ENCODE measurements at places on chromosomes 4 and X.

GRCh38 chr4:110614976-110615352 lies 7.9 kb downstream of the PITX2 start:
- no peak for DNase-seq

GRCh38 chr4:38618505-38618904 lies 45.5 kb upstream of the KLF3 start:
- DNase-seq, result no peak

GRCh38 chr4:39987485-39987884 lies 9.8 kb upstream of the PDS5A start:
- no peak for DNase-seq

- DNase-seq, result no peak
Measured at GRCh38 chrX:39883666-39884065, 214.1 kb downstream of the BCOR start.

GRCh38 chrX:107421337-107421861 lies 28.1 kb upstream of the FRMPD3 start:
- DNase-seq, result no peak

DNA sequence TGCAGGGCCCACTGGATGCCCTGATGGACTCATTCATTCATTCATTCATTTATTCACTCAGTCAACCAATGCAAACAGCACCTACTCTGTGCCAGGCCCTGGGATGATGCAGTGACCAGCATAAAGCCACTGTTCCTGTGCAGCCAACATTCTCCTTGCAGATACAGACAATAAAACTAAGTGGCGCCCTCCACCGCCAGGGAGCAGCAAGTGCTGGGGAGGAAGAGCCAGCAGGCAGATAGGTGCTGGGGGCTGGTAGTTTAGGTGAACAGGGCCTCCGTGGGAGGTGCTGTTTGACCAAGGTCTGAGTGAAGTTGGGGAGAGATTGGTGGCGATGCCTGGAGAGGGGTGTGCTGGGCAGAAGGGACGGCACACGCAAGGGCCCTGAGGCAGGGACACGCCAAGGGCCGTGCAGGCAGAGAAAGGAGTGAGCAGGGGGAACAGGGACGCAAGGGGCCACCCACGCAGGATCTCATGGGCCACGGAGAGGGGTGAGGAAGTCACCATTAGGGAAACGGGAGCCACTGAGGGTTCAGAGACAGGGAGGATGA lies 65.5 kb downstream of the WFS1 start:
- no peak for DNase-seq

DNA sequence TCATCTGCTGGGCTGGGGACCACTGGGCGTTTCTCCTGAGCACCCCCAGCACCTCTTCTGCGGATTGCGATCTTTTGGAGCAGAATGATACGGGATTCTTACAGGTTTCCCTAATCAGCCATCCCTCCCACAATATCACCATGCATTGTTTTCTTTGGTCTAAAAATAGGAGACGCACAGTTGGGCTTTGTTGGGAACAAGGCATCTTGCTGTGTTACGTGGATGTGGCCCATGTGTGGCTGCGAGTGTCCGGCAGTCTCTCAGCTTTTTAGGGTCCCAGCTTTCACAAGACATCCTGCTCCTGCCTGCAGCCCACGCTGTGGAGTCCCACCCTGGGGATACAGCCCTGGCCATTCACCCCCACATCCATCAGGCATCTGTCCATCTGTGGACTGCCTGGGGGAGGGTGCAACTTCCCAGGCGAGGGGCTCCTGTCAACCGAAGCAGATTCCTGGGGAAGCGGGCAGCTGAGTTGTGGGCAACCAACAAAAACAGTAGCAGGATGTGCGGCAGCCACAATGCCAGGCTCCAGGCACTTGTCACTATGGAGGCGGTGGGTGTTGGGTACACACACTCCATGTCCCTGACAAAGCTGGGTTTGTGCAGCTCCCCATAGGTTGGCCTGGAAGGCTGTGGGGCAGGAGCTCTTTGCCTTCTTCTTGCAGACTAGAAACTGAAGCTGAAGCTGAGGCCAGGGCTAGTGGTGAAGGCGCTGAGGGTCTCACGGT lies 185.5 kb upstream of the PSAPL1 start:
- no peak for DNase-seq

DNA sequence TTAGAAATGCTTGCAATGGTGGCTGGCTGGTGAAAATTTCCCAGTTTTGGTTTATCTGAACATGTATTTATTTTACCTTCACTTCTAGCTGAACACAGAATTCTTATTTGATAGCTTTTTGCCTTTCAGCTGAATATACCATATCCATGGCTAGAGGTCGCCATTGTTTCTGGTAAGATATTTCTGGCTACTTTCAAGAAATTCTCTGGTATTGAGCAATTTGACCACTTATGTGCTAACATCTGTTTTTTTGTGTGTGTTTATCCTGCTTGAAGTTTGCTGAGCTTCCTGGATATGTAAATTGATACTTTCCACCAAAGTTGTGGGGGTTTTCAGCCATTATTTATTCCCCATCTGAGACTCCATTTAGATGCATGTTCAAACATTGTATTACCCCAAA lies 75.4 kb downstream of the FBXW7 start:
- no peak for DNase-seq

DNA sequence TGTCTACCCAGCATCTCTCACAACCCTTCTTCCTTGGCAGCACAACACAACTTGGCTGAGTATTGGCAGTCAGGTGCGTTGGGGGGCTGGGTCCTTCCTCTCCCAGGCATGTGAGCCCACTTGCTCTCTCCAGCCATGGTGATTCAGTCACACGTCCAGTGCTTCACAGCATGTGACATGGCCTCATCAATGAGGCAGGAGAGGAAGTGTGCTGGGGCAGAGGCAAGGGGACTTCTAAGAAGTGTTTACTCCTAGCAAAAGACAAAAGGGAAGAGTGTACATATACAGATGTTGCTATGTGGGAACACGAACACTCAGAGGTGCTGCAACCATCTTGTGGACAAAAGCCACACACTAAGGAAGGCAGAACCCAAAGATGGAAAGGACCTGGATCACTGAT lies 380.8 kb downstream of the FBXW7 start:
- no peak for DNase-seq

- no peak for DNase-seq
Measured at GRCh38 chrX:15549189-15550012, 48.8 kb downstream of the BMX start.

- DNase-seq, result no peak
Measured at GRCh38 chrX:73215246-73215645, 595 bp upstream of the NAP1L2 start.

GRCh38 chr4:74012130-74012529 lies 13.7 kb upstream of the CXCL5 start:
- DNase-seq, result no peak

GRCh38 chr4:94305466-94306225 lies 37.0 kb downstream of the HPGDS start:
- DNase-seq, result no peak

DNA sequence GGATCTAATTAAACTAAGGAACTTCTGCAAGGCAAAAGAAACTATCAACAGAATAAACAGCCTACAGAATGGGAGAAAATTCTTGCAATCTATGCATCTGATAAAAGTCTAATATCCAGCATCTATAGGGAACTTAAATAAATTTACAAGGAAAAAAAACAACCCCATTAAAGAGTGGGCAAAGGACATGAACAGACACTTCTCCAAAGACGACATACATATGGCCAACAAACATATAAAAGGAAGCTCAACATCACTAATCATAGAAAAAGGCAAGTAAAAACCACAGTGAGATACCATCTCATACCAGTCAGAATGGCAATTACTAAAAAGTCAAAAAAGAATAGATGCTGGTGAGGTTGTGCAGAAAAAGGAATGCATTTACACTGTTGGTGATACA lies 134.8 kb upstream of the PAQR3 start:
- no peak for DNase-seq

DNA sequence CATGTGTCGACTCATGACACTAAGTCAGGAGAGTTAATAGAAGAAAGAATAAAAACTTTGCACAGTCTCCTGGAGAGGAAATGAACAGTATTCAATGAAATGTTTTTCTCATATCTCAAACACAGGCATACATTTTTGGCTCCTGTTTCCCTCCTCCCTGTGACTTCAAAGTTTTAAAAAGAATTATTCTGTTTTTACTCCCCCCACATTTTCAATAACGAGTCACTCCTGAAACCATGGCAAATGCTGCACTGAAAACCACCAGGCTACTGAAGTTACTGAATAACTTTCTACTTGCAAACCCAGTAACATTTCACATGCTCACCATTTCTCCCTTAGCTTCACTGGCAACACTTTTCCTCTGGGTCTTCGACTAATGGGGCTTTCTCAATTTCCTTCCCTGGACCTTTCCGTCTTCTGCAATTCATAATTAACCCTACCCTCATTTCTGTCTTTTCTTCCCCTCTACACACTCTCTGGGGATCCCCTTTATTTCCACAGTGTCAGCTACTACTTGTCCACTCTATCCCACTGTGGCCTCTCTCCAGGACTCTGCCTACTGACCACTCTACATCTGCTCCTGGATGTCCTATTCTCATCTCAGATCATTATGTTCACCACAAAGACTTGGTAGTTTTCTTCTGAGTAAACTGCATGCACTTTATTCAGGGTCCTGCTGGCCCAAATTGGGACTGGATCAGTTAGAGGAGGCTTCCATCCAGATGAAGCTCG lies 225.8 kb upstream of the ETNPPL start:
- DNase-seq, result no peak

DNA sequence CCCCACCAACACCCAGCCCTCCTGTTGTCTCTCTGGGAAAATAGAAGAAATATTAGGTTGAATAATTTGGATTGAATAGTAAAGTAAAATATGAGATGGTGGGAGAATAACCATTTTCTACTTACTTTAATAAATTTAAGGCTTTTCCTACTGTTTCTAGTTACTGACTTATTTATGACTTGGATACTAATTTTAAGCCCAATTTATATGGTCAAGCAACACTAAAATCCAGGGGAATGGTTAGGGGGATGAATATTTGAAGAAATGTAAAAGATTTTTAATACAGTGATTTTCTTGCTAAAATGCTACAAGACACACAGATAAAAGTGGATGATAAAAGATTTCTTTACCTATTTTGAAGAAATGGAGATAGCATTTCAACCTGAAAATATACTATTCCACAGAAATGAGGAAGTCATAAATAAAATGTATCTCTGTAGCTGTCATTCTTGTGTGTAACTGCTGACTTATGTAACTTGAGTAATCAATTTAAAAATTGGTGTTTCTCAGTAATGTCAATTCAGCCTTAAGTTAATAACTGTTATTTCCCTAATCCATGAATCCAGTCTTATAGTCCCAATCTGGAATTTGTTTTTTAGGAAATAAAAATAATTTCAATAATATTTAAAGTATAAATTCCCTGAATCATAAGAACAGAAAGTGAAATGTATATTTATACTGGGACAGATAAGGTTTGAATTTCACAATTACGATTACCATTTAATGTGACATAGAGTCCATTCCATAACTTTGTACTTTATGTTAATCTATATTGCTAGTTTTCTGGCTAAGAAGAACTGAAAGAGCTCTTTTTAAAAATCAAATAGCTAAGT lies 24.3 kb upstream of the IL2 start:
- DNase-seq, result no peak

GRCh38 chr4:103054030-103054429 lies 22.5 kb downstream of the SLC9B2 start:
- no peak for DNase-seq

DNA sequence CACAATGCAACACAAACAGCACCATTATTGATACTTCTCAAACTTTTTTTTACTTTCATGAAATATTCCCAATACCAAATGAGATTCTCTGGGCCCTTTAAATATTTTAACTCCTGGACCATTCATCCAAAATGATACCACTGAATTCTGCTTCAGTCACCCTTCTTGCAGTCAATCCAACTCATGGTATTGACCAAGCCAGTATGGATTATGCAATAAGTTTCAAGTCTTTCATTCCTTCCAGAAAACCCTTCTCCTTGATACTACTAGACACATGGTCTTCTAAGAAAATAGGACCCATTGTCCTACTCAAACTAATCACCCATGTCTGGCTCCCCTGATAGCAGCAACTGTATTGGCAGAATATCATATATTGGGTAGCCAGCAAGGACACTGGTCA lies 23.0 kb downstream of the ZNF721 start:
- no peak for DNase-seq

GRCh38 chr4:122930862-122931261 lies 8.5 kb upstream of the NUDT6 start:
- no peak for DNase-seq

- no peak for DNase-seq
Measured at GRCh38 chrX:150966235-150966634, 16.9 kb upstream of the HMGB3 start.

- DNase-seq, result no peak
Measured at GRCh38 chrX:71871367-71871766, 39.3 kb upstream of the NHSL2 start.

DNA sequence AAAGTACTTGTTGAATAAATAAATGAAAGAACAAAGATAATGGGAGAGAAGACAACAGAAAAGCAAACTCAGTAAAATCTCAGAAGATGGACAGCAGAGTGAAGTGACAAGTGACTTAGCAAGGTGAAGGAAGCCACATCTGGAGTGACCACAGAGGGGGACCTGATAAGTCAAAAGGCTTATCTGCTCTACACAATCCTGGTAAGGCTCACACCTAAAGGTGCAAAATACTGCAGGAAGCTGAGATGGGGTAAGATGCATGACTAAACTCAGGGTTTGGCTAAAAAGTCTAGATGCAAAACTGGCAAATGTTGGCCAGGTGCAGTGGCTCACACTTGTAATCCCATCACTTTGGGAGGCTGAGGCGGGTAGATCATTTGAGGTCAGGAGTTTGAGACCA lies 22.2 kb downstream of the TRMT2B start:
- no peak for DNase-seq

GRCh38 chr4:70703619-70704214 lies 15.4 kb downstream of the UTP3 start:
- DNase-seq, result no peak

DNA sequence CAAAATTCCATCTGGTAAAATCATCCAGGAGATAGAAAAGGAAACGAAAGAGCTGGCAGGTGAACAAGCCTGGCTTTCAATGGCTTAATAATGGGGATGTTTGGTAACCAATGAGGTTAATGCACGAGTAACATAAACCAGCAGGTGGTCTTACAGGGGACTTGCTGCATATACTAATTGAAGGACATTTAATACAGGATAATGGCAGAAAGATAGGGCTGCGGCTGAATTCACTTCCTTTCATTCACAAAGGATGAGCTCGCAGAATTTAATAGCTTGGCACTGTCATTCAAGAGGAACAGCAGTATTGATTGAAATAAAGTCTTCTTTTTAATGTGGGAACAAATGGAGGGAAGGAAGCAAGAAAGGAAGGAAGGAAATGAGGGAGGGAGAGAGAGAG lies 156.3 kb upstream of the RAI2 start:
- no peak for DNase-seq

DNA sequence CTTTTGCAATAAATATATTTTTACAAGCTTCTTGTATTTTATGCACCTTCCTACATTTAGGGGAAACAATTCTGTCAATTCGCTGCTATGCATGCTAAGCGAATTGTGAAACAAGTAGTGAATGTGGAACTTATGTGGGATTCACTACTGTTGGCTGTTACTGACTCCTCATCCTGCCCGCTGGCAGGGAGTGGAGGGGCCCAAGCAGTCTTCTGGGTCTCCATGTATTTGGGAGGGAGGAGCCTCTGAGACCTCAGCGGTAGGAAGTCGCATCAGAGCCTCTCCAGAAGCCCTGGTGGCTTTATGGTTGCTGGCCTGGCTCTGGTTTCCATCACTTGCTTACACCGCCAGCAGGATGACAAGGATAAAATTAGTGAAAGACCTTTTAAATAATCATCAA lies 3.7 kb upstream of the SETD7 start:
- DNase-seq, result no peak

- DNase-seq, result no peak
Measured at GRCh38 chr4:133839326-133839725, 362.3 kb downstream of the PABPC4L start.

- DNase-seq, result no peak
Measured at GRCh38 chrX:6384371-6384770, 150.5 kb downstream of the VCX3A start.

- no peak for DNase-seq
Measured at GRCh38 chr4:22090661-22091351, 142.2 kb upstream of the KCNIP4 start.
